ENCODE measurements at places on chromosomes 13 and 19.

DNA sequence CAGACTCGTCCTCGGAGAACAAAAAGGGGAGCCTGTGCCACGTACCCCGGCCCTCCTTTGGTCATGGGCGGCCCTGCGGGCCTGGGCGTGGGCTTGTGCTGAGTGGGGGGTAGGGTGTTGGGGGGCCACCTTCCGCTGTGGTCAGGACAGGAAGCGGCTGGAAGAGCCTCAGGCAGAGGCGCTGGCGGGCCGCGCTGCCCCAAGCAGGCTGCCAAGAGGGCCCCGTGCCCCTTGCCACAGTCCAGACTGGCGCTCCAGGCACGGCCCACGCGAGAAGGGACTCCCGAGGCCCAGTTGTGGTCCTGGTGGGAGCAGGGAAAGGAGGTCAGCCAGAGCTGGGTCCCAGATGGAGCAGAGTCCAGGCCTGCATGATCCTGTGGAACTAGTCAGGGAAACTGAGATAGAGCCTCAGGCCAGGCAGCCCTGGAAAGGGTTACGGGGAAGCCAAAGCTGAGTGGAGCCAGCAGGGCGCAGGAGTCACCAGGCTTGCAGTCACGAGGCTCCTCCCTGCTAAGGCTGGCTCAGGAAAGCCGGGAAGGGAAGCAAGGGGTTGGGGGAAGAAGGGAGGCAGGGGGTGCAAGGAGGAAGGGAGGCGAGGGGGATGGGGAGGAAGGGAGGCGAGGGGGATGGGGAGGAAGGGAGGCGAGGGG lies 135.0 kb downstream of the CRYL1 start:
- no peak for DNase-seq

DNA sequence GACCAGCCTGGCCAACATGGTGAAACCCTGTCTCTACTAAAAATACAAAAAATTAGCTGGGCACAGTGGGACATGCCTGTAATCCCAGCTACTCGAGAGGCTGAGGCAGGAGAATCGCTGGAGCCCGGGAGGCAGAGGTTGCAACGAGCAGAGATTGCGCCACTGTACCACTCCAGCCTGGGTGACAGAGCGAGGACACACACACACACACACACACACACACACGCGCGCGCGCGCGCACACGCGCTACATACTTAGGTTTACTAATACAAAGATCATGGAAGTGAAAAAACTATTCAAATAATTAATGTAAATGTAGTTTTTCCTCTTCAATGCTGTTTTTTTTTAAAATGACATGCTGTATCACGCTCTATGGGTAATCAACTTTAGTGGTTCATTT lies 58.5 kb upstream of the ZDHHC20 start:
- no peak for DNase-seq

- no peak for DNase-seq
These were observed 33.1 kb upstream of the CACNA1A start for GRCh38 chr19:13539332-13539731.

- DNase-seq, result no peak
These were observed 16.7 kb downstream of the PIP5K1C start for GRCh38 chr19:3683405-3684053.
